ENCODE measurements at places on chromosomes 4 and X. TPM values are rescaled to one million over a fixed set of nuclear protein-coding genes. Genes with fewer than 3 reads are reported as not detected.

The CCNI gene
- 132 TPM for total RNA-seq

- no peak for DNase-seq
These were observed 40.3 kb downstream of the ATP11C start for GRCh38 chrX:139892512-139892911.

DNA sequence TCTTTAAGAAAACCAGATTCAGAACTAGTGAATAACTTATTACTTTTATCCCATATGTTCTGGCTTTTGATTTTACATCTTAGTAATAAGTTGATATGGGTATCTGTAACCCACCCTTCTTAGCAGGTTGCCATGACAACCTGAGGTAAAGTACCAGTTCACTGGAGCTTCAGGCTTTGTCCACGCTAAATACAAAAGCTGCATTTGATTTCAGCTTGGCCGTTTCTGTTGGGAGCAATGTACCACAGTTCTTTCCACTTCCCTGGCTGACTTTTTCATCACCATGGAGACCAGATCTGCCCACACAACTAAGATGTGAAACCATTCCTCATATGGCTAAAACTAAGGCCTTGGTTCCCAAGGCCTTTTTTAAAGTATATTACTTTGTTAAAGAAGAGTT is 26.1 kb downstream of the KLHL34 start:
- DNase-seq: no peak

The ENAM gene
- 0.26 TPM for total RNA-seq

The SPIN3 gene
- 7.1 TPM for total RNA-seq

The SCD5 gene
- total RNA-seq: 35.9 TPM

- no peak for DNase-seq
These were observed 20.4 kb upstream of the ADD1 start for GRCh38 chr4:2823301-2823670.

DNA sequence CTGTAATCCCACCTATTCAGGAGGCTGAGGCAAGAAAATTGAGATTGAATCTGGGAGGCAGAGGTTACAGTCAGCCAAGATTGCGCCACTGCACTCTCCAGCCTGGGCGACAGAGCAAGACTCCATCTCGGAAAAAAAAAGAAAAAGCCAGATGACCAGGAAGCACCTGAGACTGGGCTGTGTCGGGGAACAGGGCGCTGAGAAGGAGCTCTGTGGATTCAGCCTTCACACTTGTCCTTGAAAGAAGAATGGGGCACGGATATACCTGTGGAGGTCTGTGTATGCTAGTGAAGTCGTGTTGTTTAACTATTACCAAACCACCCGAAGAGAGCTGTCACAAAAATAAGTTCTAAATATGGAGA is 39.3 kb upstream of the TADA2B start:
- DNase-seq: no peak

DNA sequence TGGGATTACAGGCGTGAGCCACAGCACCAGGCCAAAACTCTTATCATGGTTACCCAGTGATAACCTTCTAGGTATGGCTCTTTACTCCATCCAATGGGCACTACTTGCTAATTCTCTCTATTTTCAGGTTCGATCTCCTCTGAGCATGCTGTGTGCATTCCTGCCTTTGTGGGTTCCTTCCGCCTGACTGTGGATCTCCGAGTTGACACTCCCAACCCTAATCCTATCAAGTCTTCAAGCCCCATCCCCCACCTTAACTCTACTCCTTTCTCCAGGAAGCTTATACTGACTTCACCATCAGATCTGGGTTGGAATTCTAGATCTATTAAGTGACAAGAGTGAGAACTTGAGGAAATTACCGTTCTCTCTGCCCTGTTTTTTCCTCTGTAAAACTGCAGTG is 64.6 kb downstream of the ZAR1 start:
- no peak for DNase-seq

The MGAT4D gene
- not detected for total RNA-seq

DNA sequence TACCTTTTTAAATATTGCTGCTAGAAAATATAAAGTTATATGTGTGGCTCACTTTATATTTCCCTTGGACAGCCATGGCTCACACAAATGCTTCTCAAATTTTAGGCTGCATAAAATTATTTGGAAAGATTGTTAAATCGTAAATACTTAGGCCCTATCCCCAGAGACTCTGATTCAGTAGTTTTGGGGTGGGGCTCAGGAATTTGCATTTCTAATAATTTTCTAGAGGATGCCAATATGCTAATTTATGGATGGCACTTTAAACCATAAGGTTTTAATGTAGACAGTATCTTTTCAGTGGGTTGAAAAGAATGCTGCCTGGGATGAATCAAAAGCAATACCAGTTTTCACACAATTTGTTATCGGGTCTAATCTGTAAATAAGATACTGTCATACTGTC is 49.7 kb downstream of the RAP1GDS1 start:
- no peak for DNase-seq

The GAB3 gene
- 0.09 TPM for total RNA-seq

DNA sequence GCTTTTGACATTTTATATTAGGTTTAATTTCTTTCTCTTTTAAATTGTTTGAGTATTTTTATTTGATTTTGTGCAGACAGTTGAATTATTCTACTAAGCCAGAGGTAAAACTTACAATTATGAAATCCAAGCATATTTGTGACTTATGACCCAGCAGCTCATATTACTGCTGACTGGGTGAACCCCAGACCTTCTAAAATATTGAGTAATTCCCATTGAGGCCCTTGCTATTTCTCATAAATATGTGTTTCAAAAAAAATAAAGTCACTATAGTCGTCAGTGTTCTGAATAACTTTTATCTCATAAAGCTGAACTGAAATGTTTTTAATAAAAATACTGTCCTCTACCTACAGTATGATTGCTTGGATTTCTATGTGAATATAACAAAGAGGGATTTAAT is 303.1 kb downstream of the IQCM start:
- no peak for DNase-seq

The SPANXA2 gene
- total RNA-seq: 0.76 TPM

The NEXMIF gene
- total RNA-seq: not detected

Measured in HFFc6 (cell line).